ENCODE measurements at places on chromosomes 7 and 10.

- DNase-seq, result no peak
These were observed 26.2 kb downstream of the ADK start for GRCh38 chr10:74177140-74177677.

- DNase-seq, result no peak
These were observed 103.1 kb downstream of the CALCR start for GRCh38 chr7:93471456-93471855.

DNA sequence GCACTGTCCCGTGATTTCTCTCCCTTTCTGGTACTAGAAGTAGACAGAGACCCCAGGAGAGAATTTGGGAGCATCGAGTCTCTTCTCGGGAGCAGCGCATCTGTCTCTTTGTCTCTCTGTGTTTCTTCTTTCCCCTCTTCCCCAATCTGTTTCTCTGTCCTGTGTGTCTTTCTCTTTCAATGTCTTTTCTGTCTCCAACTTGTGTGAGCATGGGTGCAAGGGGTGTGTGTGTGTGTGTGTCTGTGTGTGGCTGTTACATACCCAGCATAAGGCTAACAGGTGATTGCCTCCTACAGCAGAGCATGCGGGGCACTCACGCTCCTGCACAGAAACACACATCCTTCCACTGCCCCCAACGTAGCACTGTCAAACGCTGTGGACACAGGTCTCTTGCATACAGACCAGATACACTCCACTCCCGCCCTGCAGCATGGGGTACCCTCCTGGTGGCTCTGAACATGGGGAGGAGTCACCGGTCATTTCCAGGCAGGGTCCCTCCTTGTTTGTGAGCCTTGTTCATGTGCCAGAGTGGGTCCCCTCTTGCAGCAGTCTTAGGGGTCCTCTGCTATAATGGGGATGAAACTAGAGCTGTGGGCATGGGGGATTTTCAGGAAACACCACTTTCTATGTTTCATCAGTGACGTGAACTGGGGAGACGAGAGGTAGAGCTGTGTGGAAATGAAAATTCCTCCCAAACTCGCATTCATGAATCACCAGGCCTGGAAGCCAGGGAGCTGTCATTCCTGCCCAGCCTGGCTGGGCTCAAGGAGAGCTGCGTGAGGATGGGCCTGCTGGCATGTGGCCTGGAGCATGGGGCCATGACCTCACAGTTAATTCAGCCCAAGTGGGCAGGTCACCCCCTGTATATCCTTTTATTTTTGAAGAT lies 980 bp downstream of the ADAMTS14 start:
- no peak for DNase-seq

GRCh38 chr7:96144260-96144526 lies 177.7 kb downstream of the SLC25A13 start:
- no peak for DNase-seq

DNA sequence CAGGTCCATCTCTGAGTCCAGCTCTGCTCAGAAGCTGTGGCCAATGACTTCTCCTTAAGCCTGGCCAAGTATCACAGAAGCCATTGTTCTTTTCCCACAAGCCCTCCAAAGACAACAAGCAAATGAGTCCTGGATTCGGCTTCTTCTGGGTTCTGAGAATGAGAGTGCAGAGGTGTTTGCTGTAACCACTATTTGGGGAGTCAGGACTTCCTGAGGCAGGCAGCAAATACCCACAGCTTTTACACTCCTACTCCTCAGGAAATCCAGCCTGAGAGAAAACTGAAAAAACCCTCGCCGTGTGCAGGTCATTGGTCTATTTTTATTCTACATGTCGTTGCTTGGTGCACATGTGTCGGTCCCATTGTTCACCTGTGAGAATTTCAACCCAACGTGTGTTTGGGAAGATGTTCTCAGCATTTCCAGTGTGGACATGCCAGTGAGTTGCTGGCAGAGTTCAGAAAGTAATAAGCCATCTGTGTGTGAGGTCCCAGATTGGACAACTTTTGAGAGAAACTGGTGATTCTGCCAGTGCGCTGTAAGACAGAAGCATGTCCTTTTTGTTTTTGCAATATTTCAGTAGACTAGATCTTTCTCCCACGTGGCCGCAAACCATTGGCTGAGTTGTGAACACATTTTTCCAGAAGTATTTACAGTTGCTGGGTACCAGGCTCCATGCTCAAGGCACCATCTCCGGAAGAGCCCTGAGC lies 121.6 kb upstream of the LYZL2 start:
- DNase-seq, result no peak

GRCh38 chr10:122157451-122157850 lies 113.6 kb upstream of the BTBD16 start:
- no peak for DNase-seq

DNA sequence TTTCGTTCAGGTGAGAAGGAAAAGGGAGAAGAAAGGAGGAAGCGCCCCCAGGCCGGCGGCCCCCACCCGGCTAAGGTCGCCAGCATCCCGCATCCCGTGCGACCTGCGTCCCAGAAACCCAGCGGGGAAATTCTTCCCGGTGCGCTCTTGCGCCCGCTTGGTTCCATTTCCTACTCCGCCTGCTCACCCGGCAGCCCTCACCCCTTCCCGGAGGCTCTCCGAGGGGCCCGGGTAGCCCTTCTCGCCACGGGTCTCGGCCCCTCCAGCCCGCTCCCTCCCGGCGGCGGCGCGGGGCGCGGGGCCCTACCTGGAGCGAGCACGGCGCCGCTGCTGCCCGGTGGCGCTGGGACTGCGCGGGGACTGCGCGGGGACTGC lies at the start of gene PRKCQ:
PRKCQ (minus strand) TSS at position 373 of the 375 bp plus-strand sequence. CDS start 65,141 bp downstream, outside the sequence.
- DNase-seq, result peak; percentile 73

DNA sequence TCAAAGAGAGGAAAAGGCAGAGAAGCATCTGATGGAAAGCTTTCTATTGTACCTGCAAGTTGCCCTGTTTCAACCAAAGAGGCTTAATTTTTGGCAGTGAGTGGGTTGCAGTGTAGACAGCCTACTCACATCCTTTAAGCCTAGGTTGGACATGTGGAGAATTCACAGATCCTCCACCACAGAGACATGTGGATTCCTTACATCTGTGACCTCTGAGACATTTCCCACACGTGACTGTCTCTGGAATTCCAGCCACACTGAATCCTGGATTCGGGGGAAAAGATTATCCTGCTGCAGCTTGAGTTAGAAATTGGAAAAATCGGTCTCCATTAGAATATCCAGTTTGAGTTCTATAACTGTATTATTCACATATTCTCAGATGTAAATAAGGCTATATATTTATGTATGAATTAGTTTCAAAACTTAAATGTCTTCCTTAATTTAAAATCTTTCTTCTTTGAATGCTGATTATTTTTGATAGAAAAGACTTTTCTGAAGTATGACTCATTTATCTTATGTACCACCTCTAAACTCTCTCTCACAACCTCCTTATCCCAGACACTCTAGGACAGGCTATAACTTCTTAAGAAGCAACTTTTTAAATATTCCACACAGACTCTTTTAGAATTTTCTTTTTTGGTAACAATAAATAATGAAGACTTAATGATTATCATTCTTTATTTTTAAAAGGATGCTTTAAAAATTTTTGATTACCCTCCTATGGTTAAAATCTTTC lies 123.3 kb downstream of the TWIST1 start:
- DNase-seq, result no peak

GRCh38 chr7:81267508-81267907 lies 348.7 kb upstream of the SEMA3C start:
- DNase-seq, result no peak

DNA sequence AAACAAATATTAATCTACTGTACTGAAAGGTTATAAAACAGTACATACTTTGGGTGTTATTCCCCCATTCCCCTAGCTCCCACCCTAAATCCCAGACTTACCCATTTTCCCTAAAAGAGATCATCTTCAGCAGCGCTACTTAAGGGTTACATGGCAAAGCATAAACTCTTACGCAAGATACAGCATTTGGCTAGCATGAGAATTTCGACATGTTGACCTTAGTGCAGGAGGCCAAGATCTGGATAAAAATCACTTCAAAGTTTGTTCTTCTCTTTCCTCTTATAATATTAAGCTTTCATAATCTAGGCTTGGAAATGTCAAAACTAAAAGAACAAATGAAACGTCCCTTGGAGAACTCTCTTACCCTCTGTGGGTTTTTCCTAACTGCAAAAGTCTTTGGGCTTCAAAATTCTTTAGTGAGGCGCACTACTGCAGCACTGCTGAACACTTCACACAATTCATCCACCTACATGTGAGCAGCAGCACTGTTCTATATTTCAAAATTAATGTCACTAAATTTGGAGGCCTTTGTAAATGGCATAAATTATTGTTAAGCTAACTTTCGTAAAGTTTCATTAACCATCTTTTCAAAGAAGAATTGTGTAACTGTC lies 59.5 kb upstream of the PDLIM1 start:
- no peak for DNase-seq

DNA sequence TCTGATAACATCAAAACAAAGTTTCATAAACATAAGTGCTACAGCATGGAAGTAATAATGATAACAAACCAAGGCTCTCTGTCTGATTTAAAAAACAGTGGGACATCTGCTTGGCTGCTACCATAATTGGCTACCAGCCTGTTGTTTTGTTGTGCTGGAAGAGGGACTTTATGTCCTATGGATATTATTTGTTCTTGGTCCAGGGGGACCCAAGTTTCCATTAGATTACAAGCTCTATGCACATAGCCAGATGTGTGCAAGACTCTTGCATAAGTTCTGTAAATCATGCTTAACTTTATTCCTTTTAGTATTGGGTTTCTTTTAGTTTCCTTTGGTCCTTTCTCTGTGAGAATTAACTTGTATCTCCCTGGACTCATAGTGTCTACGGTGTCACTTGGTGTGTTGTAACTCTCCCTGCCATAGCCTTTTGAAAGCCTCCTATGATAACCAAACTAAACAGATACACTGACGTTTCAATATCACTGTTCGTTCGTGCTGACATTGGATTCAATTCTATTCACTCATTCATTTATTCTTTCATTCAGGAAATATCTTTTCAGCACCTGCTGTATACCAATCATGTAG lies 41.4 kb upstream of the CD36 start:
- no peak for DNase-seq

DNA sequence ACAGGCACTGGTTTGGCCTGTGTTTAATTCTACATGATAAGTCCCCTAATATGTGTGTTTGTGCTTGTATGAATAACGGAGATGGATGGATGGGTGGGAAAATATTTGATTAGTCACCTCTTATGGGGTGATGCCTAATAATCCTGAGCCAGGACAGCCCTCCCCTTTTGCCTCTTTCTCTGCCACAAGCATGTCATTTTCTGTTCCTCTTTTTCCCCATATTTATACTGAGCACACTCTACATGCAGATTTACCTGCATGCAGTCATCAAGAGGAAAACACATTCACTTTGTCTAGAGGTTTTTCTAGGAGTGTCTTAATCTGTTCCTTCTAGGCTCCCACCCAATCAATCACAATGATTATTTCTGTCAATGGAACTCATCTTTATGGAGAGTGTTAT lies 111.6 kb upstream of the TBX20 start:
- no peak for DNase-seq

GRCh38 chr10:42488416-42488815 lies 150.0 kb downstream of the ZNF33B start:
- no peak for DNase-seq

GRCh38 chr10:32207544-32207943 lies 139.4 kb downstream of the EPC1 start:
- DNase-seq, result no peak

- no peak for DNase-seq
These were observed 480.9 kb downstream of the PHTF2 start for GRCh38 chr7:78279457-78279856.

GRCh38 chr7:826230-826917 lies 5.9 kb upstream of the SUN1 start:
- peak; percentile 71 for DNase-seq

- DNase-seq, result peak; percentile 93
These were observed 167.0 kb upstream of the PPP1R3A start for GRCh38 chr7:114085592-114086501.

DNA sequence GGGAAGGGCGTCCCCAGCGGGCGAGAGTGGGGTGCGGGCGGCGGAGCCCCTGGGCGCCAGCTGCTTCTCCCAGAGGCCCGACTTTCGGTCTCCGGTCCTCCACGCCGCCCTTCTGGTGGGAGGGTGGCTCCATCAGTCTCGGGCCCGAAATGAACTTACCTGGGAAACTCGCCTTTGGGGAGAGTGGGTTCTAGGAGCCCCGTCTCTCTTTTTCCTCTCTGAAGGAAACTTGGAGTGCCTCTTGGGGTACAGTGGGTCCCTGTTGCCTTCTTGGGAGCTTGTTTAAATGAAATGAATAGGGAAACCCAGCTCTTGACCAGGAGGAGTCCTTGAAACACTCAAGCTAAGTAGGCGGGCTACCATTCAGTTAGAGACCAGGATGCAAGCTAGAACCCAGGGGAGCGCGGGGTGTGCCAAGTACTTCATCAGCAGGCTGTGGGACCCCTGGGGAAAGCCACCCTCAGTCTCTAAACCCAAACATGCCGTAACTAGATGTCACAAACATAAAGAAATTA lies 1.3 kb downstream of the SLC26A4 start:
- no peak for DNase-seq

DNA sequence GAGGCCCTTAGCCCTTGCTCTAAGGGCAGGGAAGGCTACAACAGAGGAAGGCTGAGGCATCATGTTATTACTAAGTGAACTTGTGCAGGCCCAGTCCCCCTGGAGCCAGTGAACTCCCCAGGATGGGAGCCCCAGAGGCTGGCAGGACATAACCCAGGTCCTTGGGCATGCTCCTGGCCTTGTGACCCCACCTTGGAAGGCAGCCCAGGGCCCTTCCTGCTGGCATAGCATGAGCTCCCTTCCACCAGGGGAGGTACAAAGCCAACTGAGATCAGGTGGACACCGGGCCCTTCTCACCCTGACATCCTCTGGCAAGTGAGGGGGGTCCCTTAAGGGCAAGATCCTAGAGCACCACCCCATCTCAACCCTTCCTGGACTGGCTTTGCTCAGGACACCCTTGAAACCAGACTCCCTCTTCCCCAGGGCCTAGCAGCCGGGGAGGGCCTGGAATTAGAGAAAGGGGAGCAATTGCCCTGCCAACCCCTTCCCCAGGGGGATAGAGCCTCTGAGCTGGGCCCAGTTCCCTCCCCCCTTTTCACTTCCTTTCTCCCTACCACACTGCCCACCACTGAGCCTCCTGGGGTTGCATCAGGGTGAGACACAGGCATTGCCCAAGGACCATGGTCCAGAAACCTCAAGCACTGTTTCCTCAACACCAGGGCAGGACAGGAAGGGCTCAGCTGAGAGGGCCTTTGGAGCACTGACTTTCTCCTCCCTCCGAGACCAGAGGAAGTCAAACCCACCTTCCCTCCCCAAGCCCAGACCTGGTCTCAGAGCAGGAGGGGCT lies 1.8 kb upstream of the VSIR start:
- DNase-seq, result no peak

GRCh38 chr7:143368387-143368786 lies 5.9 kb upstream of the FAM131B start:
- DNase-seq, result no peak

DNA sequence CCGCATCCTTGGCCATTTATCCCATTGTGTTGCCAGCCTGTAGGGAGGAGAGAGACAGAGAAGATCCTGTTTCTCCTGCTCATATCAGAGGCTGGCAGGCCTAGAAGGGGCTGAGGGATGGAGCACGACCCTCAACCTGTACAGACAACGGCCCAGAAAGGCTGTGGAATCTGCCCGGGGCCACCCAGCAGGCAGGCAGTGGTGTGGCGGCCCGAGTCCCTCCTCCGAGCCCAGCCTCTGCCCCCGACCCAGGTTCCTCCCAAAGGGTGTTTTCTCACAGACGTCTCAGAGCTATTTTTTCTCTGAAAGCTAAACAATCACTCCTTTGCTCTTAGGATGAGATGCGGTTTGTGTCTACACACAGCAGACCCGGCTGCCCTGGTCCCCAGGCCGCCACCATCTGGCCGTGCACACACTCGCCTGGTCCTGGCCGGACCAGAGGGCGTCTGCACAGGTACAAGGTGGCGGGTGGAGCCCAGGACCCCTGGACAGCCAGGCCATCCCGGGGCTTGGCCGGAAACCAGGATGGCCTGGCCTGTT lies 69.3 kb downstream of the FOXL3 start:
- no peak for DNase-seq

Measured in retina (tissue), 1 donor.